ENCODE measurements at places on chromosomes 1 and 21.

DNA sequence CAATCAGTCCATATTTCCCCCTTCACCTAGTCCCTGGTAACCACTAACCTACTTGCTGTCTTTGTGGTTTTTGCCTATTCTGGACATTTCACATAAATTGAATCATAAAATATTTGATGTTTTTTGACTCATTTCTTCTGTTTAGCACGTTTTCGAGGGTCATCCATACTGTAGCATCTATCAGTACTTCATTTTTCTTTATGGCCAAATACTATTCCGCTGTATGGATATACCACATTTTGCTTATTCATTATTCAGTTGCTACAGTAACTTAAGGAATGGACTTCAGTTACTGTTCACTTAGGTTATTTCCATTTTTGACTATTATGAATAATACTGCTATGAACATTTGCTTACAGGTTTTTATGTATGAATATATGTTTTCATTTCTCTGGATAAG, 12.3 kb downstream of the PBX1 start:
- no peak for DNase-seq

DNA sequence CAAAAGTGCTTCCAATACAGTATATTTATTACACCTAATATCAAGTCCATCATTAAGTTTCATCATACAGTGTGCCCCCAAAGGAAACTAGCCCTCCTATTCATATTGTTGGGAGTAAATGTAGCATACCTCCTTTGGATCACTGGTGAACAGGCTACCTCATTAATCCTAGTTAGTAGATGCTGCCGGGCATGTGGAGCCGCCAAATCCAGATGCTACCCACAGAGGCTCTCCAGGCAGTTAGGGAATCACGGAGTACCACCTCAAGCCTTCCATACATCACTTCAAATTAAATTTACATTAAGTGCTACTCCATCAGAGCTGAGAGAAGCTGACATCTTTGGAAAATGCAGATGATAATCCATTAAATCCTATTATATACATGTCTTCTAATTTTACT, 121.7 kb upstream of the FOXD3 start:
- no peak for DNase-seq

DNA sequence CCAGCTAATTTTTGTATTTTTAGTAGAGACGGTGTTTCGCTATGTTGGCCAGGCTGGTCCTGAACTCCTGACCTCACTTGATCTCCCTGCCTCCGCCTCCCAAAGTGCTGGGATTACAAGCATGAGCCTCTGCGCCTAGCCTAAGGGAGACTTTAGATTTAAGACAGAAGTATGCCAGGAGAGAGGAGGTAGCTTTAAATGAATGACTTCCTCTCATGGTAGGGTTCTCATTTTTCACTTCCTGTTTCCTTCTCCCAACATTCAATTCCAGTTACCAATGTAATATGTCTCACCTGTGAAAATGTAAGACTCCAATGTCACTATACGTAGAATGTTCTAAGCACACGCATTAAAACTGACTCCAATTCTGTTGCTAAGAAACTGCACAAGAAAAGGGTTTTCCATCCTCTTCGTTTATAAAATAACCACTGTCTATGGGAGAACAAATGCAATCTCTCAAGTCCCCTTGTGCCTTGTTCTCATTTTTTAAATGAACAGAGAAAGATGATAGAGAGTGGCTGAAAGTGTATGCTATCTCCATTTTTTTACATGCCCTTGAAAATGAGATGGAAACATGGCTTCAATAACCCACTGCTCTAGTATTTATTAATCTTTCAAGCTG, 140.0 kb downstream of the SLC45A1 start:
- no peak for DNase-seq

- DNase-seq = no peak
Measured at GRCh38 chr1:203706444-203706843, 58.5 kb upstream of the LAX1 start.

DNA sequence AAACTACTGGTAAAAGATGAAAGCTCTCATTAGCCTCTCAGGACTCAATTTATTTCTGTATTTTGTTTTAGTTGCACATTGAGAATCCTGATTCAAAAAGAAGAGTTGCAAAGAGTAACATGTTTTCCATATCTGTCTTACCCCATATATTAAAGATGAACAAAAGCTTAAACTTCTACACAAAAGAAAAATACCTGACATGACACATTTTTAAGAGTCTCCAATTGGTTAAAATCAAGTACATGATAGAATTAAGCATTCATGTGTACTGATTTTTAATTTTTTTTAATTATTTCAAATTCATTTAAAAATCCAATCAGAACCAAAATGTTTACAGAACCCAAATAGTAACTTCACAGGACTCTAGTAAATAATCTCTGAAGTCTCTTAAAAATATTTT, 72.0 kb downstream of the FOXJ3 start:
- no peak for DNase-seq

- no peak for DNase-seq
Measured at GRCh38 chr21:42655796-42656770, 2.7 kb downstream of the PDE9A start.

DNA sequence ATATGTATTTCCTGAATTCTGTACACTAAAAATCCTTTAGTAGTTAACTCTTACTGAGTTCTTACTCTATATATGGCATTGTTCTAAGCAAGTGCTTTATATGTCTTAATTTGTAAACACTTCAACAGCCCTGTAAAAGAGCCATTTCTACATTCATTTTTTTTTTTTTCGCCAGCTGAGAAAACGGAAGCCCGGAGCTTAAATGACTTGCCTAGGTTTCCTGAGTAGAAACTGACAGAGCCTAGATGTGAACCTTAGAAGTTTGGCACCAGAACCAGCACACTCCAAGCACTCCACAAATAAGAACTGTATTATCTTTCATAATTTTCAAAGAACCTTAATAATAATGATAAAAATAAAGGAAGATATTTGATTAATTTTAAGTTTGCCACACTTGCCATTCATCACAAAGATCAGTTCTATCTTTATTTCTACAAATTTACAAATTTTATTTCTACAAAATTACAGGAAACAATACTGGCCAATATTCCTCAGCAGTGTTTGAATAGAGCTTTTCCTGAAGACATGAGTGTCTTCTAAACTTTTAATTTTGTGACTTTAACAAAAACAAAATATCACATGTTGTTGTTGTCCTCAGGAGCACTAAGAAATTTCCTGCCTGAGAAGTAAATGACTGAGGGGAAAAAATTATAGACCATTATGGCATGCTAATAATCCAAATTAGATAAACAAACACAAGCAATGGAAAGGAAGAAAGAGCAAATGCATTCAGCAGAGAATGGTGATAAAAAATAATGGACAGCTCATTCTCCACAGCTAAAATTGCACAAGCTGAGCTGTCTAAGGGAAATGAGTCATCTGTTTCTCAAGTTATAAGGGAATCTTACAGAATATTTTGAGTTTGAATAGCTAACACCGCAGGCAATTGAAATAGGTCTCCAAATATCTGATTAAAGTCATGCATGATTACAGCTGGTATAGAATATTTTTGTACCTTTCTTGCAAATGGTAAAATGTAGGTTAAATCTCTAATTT, 71.2 kb downstream of the DPYD start:
- no peak for DNase-seq
